Activated CD4-positive, alpha-beta memory T cell treated with anti-CD3 and anti-CD28 coated beads for 36 hours (primary cell): ENCODE measurements at places on chromosomes 4 and X. TPM values are rescaled to one million over a fixed set of nuclear protein-coding genes. Genes with fewer than 3 reads are reported as not detected.

- DNase-seq, result no peak
These were observed 97.1 kb downstream of the NFKB1 start for GRCh38 chr4:102598086-102598761.

DNA sequence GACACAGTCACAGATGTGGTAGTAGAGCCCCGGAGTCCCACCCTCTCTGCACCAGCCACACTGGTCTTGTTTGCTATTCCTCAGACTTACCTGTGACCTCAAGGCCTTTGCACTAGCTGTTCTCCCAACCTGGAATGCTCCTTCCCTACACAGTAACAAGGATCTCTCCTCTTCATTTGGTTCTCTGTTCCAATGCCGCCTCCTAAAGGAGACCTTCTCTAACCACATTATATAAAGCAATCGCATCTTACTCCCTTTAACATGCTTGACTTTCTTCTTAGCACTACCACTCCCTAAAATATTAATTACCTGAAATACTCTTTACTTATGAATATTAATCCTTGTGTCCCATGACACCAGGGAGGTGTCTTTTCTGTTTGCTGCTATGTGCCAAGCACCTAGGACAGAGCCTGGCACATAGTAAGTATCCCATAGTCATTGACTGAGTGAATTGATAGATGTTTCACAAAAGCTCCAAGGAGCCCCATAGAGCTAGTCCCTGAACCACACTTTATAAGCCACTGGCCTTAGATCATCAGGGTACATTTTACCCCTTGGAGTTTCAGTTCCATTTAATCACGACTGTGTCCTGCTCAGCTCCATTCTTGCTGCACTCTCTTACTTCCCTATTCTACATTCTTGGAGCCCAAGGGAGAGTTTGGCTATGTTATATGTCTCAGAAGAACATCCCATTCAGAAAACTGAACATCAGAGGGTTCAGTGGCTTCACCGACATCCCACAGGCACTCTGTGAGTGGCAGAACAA is 312.7 kb downstream of the RAB28 start:
- no peak for DNase-seq

GRCh38 chr4:105147016-105147552 is 408 bp downstream of the TET2 start:
- DNase-seq, result no peak

- DNase-seq, result no peak
These were observed 1.5 kb downstream of the PLA2G12A start for GRCh38 chr4:109728385-109728784.

- DNase-seq, result no peak
These were observed 11.9 kb downstream of the AR start for GRCh38 chrX:67555578-67556203.

DNA sequence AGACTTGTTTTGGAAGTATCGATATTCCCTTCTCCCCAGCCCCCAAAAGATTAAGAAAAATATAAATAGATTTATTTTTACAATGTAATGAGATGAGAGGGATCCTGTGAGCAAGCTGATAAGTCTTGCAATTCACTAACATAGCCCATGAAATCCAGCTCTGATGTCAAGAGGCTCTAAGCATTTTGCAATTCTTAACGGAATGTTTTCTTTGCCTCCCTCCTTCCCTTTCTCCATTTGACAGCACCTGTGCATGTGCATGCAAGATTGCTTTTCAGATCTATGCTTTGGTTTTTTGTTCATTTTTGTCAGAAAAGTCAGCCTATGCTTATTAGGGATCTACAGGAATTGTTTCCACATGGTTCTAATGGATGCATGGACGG is 169.9 kb downstream of the SLIT2 start:
- DNase-seq, result no peak

OCIAD2 gene
- total RNA-seq, result 54.2 TPM

DNA sequence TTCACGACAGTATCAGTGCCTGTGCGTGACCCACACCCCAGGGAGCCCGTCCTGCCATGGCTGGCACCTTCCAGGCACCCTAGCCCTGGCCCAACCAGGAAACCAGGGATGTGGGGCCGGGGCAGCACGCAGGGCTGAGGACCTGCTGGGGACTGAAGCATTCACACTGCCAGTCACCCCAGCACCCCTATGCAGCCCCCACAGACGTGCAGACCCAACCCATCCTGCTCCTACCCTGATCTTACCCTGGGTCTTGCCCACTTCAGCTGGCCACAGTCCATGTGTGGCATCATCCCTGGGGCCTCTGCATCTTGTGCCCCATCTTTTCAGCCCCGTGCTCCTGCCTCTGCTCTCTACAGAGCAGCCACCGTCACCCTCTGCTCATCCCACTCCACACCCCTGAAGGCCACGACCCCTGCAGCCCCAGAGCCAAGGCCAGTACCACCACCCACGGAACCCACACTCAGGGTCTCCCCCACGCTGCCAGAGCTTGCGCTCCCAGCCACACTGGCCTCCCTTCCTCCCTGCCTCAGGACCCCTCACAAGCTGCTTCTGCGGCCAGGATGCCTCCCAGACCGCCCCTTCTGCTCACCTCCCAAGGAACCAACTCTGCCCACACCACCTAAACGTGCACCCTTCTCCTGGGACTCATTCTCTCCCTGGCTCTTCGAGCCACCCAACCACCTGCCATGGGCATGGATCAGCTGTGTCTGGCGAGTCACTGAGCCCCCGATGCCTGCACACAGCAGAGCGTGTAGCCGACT is 25.6 kb downstream of the GAK start:
- DNase-seq, result no peak

CLDN2 gene
- not detected for total RNA-seq

GRCh38 chr4:10461850-10462400 is 4.7 kb upstream of the ZNF518B start:
- no peak for DNase-seq

RTL9 gene
- 0.05 TPM for total RNA-seq

DNA sequence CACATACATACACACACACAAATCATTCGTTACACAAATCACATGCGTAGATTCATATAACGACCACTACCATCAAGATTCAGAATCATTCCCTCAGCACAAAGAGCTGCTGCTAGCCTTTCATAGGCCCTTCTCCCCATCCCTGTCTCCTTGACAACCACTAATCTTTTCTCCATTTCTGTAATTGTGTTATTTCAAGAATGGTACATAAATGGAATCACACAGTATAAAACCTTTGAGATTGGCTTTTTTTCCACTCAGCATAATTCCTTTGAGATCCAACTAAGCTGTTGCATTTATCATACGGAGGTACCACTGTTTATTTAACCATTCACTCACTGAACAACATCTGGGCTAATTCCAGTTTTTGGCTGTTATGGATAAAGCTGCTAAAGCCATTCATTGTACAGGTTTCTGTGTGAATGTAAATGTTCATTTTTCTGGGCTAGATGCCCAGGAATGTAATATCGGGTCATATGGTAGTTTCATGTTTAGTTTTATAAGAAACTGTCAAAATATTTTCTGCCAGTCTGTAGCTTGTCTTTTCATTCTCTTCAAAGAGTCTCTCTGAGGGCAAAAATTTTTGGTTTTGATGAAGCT is 64.1 kb downstream of the USP11 start:
- DNase-seq, result no peak

- no peak for DNase-seq
These were observed 445.2 kb downstream of the GRXCR1 start for GRCh38 chr4:43337707-43338106.

DNA sequence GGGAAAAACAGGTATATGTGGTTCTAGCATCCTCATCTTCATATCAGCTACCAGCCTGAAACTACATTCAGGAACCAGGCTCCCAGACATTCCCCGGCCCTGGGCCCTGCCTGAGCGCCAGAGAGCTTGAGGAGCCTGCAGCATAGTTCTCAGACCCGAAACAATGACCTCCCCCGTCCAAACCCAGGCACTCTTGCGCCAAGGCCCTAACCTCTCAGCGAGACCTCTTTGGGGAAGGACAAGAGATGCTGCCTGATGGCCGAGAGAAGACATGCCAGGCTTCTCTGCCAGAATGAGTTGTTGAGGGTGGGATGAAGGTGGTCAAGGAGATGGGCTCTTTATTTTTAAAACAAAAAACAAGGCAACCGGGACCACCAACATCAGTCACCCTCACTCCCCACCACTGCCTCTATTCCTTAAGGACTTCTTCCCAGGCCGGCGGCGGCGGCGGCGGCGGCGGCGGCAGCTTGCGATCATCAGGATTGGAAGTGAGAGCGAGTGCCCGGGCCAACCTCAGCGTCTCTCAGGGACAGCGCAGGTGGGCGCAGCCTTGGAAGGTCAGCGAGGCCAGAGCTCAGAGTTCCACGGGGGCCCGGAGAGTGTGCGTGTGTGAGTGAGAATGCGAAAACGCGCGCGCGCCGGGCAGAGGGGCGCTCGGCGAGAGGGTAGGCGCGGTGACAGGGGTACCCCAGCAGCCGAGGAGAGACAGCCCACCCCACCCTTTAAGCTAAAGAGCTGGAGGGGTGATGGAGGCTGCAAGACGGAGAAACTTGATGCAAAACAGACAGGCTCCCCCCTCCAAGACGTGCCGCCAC is 601 bp downstream of the INPP4B start:
- peak; percentile 19 for DNase-seq

DRP2 gene
- total RNA-seq, result 0.58 TPM

- DNase-seq, result no peak
These were observed 116.8 kb downstream of the SCD5 start for GRCh38 chr4:82681754-82682153.

DNA sequence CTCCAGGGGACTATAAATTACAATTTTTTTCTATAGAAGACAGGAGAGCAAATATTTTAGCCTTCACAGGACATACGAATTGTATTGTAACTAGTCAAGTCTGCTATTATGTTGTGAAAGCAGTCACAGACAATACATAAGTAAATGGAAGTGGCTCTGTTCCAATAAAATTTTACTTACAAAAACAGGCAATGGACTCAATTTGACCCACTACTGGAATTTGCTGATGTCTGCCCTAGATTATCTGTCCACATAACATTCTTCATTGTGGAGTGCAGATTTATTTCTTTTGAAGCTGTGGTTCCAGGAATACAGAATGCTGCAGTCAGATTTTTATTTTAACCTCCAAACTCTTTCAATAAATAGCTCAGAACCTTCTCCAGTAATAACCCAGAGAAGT is 330.3 kb downstream of the PPP4R3C start:
- no peak for DNase-seq

DNA sequence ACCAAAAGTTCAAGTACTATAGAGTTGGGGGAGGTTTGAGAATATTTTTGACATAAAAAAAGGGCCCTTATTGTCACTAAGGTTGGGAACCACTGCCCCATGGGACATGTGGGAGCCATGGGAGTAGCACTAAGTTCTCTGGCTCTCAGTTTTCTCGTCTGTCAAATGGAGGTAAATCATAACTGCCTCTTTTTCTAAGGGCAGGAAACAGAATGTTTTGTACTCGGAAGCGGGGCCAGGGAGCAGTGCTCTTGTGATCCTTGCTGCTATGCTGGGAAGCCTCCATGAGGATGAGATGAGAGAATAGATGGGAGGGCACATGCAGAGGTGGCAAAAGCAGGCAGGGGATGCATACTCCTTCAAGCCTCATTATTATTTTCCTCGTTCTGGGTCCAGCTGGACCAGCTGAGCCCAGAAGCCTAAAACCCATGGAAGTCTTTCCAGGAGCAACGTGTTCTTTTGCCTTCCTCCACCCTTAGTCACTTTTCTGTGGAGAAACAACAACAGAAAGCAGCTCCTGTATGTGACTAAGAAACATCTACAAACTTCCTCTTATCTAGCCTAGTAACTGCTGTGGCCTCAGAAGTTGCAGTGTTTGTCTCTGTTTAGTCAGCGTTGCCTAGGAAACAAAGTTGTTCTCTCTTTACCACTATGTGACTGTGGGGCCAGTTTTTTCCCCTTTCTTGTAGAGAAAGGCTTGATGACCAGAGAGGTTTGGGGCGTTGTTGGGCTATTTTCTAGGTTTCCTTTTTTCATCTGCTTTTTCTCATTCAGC is 64.8 kb downstream of the TSC22D3 start:
- DNase-seq, result peak; percentile 59

DNA sequence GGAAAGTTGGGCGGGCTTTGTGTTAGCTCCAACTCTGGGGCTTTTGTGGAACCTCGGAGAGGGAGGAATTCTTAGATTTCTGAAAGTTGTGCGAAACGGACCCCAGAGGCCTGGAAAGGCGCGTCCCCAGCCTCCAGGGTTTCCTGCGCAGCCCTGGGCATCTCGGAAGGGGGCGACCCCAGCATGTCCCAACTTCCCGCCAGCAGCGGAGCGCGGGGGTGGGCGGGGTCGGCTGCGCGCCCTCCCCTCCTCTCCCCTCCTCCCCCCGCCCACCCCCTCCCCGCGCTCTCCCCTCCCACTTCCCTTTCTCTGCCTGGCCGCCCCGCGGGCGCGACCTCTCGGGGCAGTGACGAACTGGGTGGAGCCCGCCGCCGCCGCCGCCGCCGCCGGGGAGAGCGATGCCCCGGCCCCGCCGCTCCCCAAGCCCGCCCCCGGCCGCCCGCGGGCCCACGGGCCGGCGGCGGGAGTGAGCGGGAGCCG is 16.8 kb downstream of the PTTG2 start:
- peak; percentile 81 for DNase-seq

GRCh38 chrX:71870208-71871098 is 40.2 kb upstream of the NHSL2 start:
- DNase-seq, result no peak

- no peak for DNase-seq
These were observed 7.3 kb upstream of the IGFBP7 start for GRCh38 chr4:57117491-57117890.

TMPRSS11F gene
- total RNA-seq, result not detected

DNA sequence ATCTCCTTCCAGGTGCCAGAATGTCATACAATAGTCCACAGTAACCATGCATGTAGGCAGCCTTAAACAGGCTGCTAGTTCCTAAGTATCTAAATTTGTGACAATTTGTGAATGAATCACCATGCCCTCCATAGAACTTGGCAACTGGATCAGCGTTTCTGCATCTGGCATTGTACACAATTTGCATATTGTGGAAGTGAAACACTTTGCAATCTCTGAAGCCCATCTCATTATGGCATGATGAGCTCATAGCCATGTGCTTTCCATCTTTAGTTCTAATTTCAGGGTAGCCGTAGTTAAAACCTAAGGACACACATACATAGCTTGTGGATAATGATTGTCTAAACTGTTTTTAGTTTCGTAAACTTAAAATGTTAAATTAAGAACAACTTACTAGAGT is 573.6 kb downstream of the PPP4R3C start:
- DNase-seq, result no peak

RHOH gene
- total RNA-seq, result 97.5 TPM

DNA sequence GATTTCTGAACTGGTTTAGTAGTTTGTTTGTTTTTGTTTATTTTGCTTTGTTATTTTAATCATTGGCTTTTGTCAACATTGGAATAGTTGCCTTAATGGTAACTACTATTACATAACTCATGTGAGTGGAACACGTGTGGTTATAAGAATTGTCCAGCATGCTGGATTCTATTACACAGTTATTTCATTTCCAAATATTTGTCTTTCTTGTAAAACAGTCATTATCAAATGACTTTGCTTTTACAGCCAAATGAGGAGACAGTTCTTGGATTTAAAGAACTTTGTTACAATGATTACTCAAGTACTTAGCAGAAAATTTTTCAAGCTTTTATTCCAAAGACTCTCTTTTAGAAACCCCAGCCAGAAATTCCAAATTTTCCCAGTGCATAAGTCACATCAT is 516.1 kb upstream of the MAGEB2 start:
- DNase-seq, result no peak

CT45A5 gene
- not detected for total RNA-seq
